Neural progenitor cell (in vitro differentiated cells): ENCODE measurements at places on chromosomes 13 and 19. TPM values are rescaled to one million over a fixed set of nuclear protein-coding genes. Genes with fewer than 3 reads are reported as not detected.

The IQCN gene
- total RNA-seq, result 0.11 and 1.4 TPM in 2 replicates

The ZNF841 gene
- 17.6 and 18.3 TPM in 2 replicates for total RNA-seq

The MPHOSPH8 gene
- total RNA-seq, result 6.4 and 7.0 TPM in 2 replicates

DNA sequence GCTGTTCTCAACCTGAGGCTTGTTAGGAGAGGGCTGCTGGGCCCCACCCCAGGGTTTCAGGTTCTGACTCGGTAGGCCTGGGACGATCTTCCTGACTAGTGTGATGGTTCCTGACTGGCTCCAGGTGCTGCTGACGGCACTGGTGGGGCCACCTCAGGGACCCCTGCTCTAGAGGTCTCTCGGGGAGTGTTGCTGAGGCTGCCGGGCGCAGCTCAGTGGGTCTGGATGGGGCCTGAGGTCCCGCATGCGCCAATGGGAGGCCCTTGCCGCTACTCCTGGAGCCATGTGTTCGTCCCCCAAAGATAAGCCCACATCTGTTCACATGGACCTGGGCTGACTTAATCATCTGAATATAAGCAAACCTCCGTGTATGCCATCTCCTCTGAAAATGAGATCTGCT is 133.0 kb downstream of the ATP11A start:
- no peak for DNase-seq

DNA sequence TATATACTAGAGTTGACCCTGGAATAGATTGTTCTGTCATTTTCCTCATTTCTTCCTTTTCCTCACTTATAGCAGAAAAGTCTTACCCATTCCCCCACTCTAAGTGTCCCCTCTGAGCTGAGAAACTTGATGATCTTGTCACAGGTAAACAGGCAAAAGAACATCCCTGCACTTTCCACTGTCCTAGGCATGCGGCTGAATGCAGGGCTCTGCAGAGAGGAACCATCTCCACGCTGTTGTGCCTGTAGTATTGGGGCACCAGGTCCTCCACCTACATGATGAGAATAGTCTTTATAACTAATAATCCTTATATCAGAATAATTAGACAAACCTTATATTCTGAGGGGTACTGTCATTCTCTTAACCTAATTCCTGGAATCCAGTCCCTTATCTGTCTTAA is 211.3 kb downstream of the RBM26 start:
- DNase-seq, result no peak
